ENCODE measurements at places on chromosomes 11 and 22. TPM values are rescaled to one million over a fixed set of nuclear protein-coding genes. Genes with fewer than 3 reads are reported as not detected.

The TH gene
- not detected for total RNA-seq

The TNNT3 gene
- total RNA-seq = 0.41 TPM

The TRIM66 gene
- 30.4 TPM for total RNA-seq

The LIF gene
- 34.4 TPM for total RNA-seq

The SYNGR1 gene
- 17.8 TPM for total RNA-seq

The KRTAP5-2 gene
- total RNA-seq = not detected

The XPNPEP3 gene
- 21.0 TPM for total RNA-seq

The CDC42EP2 gene
- 8.1 TPM for total RNA-seq

The SELENOO gene
- 34.3 TPM for total RNA-seq

The MPZL2 gene
- 1.8 TPM for total RNA-seq

The MOV10L1 gene
- 0.10 TPM for total RNA-seq

The SLC22A12 gene
- not detected for total RNA-seq

The SMCO4 gene
- total RNA-seq = 14.1 TPM

The RIMBP3C gene
- 0.90 TPM for total RNA-seq

The DBX1 gene
- total RNA-seq = not detected

The GDPD5 gene
- total RNA-seq = 6.0 TPM

The AMPD3 gene
- total RNA-seq = 12.5 TPM

DNA sequence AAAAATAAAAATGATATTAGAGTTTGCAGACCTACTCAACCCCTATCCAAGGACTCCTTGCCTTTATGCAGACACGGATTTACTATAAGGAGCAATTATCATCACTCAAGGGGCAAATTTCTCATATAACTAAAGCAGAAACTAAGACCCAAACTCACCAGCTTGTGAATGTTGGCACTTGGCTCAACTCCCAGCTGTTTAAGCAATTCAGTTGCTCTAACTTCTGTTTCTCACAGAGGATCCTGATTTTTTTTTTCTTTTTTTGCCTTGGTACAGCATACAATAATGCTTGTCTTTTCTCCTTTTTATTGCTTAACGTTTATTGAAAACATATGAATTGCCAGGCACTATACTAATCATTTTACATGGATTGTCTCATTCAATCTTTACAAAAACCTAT lies 9.6 kb upstream of the CBLIF start:
- DNase-seq = no peak

DNA sequence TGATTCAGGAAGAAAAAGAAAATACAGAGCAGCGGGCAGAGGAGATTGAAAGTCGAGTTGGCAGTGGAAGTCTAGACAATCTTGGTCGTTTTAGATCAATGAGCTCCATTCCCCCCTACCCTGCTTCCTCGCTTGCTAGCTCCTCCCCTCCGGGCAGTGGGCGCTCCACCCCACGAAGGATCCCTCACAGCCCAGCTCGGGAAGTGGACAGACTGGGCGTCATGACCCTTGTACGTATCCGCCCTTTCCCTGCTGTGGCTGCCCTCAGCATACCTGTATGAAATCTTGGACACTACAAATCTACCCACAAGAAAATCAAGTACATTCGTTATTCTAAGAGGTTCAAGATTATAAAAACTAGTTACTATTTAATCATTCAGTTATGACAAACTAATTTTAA lies 50.1 kb upstream of the CTTN start:
- no peak for DNase-seq

- no peak for DNase-seq
Measured at GRCh38 chr22:30045494-30045887, 34.8 kb upstream of the HORMAD2 start.

GRCh38 chr11:4459500-4459899 lies 10.4 kb downstream of the OR52K2 start:
- DNase-seq = no peak

- DNase-seq = no peak
Measured at GRCh38 chr11:116563028-116563711, 209.6 kb downstream of the BUD13 start.

GRCh38 chr11:60127311-60127811 lies 38.9 kb downstream of the MS4A2 start:
- DNase-seq = no peak

- no peak for DNase-seq
Measured at GRCh38 chr11:87366763-87367405, 329.1 kb downstream of the TMEM135 start.

GRCh38 chr11:35157814-35158700 lies 19.1 kb downstream of the CD44 start:
- no peak for DNase-seq

GRCh38 chr11:132119573-132119972 lies 749.2 kb downstream of the NTM start:
- DNase-seq = no peak

- no peak for DNase-seq
Measured at GRCh38 chr11:10495464-10495786, 40.4 kb downstream of the AMPD3 start.

GRCh38 chr11:59144096-59144495 lies 1.4 kb downstream of the FAM111A start:
- DNase-seq = no peak

GRCh38 chr22:27612115-27612514 lies 189.4 kb downstream of the MN1 start:
- DNase-seq = no peak

GRCh38 chr22:50560034-50560433 lies 2.7 kb downstream of the SYCE3 start:
- DNase-seq = no peak

DNA sequence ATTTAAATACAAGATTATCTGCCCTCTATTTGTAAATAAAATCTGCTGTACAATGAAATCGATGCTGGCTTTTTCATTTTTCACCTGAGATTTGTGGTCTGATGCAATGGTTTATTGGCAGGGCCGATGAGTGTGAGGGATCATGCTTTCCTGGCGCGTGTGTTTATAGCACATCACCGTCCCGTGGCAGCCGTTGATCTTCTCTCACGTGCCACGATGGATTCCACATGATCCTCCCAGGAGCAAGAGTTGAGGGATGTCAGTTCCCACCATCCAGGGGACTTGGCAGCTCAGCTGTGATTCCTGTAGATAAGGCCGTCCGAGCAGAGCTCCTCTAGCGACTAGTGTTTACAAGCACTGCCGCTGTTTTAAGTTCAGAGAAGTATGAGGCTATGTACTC lies 213.7 kb downstream of the TBC1D22A start:
- no peak for DNase-seq

DNA sequence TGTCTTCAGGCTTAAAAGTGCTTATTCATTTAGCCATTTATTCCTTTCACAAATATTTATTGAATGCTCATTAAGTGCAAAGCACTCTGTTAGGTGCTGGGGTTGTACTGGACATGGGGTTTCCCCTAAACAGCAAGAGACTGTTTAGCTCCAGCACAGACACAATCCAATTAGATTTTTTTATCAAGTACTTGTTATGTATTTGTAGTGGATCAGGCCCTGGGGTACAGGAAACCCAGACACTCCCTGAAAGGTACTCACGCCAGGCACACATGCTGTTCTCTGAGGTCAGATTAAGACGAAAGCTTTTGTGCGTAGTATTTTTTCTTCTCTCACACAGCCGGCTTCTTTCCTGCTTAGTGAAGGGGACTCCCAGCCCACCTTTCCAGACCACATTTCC lies 218.1 kb upstream of the PLET1 start:
- DNase-seq = no peak

GRCh38 chr11:81942646-81943045 lies 791.0 kb downstream of the FAM181B start:
- DNase-seq = no peak

DNA sequence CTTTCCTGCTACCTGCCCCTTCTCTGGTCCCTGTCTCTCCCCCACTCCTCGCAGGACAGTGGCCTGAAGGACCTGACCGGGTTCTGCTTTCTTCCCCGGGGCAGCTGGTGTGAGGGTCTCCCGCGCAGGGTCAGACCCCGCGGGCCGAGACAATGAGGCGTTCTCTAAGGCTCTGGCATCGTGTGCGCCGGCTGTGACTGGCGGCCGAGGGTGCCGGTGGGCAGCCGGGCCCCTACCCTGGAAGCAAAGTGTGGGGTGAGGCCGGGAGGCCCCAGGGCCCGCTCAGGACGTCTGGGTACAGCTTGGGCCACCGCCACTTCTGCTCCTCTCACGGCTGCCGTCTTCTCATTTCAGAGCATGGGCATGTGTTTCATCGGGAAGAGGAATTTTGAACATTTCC lies 16.3 kb downstream of the TRMU start:
- DNase-seq = no peak

DNA sequence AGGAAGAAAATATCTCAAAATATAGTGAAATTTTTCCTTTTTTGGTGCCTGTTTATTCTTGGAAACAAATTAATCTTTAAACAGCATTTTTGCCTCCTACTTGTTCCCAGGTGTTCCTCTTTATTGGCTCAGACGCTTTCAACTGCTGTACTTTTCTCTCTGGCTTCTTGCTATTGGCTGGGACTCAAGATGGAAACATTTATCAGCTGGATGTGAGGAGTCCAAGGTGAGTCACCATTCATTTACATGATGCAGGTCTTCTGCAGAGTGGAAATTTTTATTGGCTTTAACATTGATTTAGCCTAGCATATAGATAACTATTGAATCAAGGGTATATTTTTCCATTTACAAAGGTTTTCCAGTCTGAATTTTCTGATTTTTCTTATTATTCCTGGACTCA lies 34.4 kb upstream of the DNAJB13 start:
- DNase-seq = no peak

DNA sequence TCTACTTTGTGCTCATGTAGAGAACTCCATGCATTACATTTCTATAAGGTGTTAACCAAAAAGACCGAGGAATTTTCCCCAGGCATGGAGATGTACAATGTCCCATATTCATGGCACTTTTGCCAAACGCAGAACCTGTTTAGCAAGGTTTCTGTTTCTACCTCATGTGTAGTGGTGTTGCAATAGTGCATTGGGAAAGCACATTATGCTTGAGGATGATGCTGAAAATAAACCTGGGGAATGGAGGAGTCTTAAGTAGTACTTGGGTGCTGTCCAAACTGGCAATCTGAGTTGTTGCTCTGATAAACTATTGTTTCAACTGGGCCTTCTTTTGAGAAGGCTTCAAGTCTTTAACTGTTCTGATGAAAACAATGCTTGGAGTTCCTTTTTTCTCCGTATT lies 11.5 kb upstream of the MUC15 start:
- no peak for DNase-seq

DNA sequence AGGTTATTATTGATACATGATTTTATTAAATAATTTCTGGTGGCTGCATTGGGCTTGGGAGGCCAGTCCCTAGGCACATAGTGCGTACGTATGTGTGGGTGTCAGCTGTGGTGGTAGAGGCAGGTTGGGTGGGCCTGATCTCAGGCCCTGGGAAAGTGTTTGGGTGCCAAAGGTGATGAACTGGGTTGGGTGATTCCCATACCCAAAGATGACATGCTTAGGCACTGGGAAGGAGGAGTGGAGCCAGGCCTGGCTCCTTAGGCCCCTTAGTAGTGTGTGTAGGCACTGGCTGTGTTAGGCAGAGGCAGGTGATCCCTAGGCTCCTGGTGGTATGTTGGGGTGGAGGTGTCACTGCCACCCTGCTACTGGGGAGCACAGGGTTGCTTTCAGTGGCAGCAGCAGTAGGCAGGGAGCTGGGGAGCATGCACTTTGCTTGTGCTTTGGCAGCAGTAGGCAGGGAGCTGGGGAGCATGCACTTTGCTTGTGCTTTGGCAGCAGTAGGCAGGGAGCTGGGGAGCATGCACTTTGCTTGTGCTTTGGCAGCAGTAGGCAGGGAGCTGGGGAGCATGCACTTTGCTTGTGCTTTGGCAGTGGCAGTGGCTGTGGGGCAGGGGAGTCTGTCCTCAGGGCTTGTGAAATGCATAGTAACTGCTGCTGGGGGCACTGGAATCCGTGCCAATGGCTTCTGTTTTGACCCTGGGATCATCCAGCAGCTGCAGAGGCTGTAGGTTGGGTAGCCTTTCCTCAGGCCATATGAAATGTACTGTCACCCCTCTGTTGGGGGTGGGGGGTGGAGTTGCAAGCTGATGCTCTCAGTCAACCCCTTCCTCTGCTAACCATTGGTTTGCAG lies 84.4 kb downstream of the RRM1 start:
- no peak for DNase-seq

GRCh38 chr11:32586576-32587190 lies 3.1 kb downstream of the EIF3M start:
- no peak for DNase-seq

- no peak for DNase-seq
Measured at GRCh38 chr11:102097186-102097585, 13.1 kb upstream of the YAP1 start.

DNA sequence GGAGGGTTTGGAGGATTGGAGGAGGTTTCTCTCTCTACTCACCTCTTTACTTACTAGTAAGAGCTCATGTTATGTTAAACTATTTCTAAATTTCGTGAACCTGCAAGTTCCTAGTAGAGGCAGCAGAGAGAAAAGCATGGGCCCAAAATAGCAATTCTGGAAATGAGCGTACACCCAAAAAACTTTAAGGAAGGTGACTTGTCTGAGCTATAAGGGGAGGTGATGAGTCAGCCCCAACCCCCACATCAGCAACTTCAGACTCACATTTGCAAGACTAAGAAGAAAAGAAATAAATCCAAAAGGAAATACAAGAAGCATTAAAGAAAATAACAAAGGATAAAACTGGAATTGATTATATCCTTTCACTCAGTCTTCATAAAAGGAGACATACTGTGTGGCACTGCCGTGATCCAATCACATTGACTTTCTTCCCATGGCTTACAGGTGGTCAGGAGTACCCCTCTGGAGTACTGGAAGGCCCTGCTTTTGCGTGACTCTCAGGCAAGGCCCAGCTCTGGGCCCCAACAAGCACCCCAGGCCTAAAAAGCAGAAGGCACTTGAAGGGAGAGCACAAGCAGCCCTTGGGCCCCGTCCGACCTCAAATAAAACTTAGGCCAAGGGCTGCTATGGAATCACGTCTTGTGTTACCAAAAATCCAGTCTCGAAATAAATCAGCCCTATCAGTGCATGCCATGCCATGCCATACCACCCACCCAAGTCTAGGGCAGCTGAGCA lies 14.3 kb downstream of the PACSIN2 start:
- no peak for DNase-seq

GRCh38 chr11:128026596-128026995 lies 560.8 kb downstream of the ETS1 start:
- DNase-seq = peak; percentile 46

- no peak for DNase-seq
Measured at GRCh38 chr11:75498556-75499255, 27.0 kb downstream of the GDPD5 start.

DNA sequence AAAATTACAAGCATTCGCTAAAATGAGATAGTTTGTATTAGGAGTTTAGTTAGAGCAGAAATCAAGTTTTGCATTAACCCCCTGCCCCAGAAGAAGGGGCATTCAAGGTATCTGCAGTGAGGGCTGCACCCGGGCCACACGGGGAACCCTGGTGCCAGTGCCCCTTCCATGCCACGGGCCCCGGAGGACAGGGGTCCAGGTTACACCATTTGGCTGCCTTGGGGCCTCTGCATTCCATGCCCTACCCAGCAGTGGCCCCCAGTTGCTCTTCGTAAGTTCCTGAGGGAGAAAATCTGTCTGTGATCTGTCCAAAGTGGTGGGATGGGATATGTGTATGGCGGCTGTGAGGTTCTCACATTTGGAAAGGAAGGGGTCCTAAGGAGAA lies 16.8 kb upstream of the PANX2 start:
- no peak for DNase-seq
